Karpas-422 (cell line): ENCODE measurements at places on chromosomes 3 and 15.

DNA sequence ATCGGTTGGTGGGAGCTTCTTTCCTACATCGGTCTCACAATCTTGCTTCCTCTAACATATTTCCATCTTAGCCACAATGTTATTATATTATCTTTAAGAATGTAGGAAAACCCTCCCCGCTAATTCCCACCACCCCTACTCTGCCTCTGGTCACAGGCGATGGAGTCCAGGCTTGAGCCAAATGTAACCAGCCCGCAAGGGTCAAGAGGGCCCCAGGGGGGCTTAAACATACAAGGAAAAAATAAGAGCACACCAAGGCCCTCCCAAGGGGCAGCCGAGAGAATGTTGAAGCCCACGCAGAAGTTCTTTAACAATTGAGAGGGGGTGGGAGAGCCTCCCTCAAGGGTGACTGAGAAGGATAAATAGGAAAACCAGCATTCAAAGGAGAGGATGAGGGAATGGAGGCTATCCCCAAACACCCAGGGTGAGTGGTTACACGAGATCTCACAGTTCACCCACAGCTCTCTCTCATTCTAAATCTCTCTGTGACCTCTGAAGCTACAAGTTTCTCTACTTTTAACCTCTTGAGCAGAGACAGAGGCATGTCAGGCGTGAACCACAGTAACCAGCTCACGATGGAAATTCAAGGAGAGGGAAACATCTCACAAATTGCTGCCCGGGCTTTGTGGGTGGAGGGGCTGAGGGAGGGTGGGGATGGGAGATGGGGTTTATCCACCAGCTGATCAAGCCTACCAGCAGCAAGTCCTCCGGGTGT lies 31.4 kb upstream of the UACA start:
- H3K4me3 ChIP-seq: no peak overlapping the region
- DNase-seq: no peak
- H3K4me1 ChIP-seq: no peaks in the 10 kb centered on the region
- no peak overlapping the region for H3K27ac ChIP-seq

DNA sequence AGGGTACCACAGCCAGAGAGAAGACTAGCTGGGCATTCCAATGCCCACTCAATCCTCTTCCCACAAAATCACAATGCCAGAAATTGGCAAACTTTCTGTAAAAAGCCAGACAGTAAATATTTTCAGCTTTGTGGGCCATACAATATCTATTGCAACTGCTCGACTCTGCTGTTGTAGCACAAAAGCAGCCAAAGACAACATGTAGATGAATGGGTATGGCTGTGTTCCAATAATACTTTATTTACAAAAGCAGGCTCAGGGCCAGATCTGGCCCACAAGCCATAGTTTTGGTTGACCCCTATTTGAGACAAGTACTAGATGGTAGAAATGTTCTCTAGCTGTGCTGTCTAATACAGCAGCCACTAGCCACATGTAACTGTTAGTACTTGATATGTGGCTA lies 330.9 kb downstream of the ERC2 start:
- no peak overlapping the region for H3K4me3 ChIP-seq
- DNase-seq: no peak
- no peaks in the 10 kb centered on the region for H3K4me1 ChIP-seq
- no peak overlapping the region for H3K27ac ChIP-seq

GRCh38 chr3:169657351-169658124 lies 6.0 kb downstream of the MECOM start:
- no peaks in the 10 kb centered on the region for H3K27me3 ChIP-seq
- H3K4me1 ChIP-seq: peaks cover 21% of the 10 kb centered on the region
- H3K36me3 ChIP-seq: no peaks in the 10 kb centered on the region
- no peak overlapping the region for H3K4me3 ChIP-seq
- H3K27ac ChIP-seq: no peak overlapping the region

DNA sequence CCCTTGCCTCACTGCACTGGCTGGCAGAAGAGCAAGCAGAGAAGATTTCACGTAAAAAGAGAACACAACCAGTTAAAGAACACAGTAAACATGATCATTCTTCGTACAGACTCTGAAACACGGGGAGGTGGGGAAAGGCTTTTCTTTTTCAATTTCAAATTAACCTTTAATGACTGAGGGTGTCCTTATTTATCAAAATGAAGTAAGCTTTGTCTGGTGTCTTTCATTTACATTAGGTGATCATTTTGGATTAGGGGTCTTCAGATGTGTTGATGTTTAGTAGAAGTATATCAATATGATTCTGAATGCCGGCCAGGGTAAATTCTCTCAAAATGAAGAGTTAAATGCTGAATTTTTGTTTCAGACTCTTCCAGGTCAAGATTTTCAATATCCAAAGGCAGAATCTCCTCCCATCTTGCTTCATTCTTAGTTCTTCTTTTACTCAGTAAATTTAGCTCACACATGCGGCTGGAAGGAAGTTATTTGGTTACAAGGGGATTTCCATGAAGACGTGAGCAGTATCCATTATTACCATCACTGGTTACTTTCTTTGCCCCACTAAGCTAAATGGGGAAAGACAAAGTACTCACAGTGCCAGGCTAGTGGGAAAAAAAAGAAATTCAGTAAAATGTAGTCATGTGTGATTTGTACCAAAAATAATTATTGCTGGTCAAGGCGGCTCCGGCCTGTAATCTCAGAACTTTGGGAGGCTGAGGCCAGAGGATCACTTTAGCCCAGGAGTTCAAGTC lies 272.2 kb upstream of the NR2F2 start:
- no peaks in the 10 kb centered on the region for H3K4me1 ChIP-seq
- H3K27me3 ChIP-seq: no peaks in the 10 kb centered on the region

GRCh38 chr15:32700501-32701150 lies 17.2 kb upstream of the GREM1 start:
- H3K4me1 ChIP-seq: no peaks in the 10 kb centered on the region
- no peaks in the 10 kb centered on the region for H3K36me3 ChIP-seq
- no peaks in the 10 kb centered on the region for H3K27me3 ChIP-seq
- no peak overlapping the region for H3K4me3 ChIP-seq

DNA sequence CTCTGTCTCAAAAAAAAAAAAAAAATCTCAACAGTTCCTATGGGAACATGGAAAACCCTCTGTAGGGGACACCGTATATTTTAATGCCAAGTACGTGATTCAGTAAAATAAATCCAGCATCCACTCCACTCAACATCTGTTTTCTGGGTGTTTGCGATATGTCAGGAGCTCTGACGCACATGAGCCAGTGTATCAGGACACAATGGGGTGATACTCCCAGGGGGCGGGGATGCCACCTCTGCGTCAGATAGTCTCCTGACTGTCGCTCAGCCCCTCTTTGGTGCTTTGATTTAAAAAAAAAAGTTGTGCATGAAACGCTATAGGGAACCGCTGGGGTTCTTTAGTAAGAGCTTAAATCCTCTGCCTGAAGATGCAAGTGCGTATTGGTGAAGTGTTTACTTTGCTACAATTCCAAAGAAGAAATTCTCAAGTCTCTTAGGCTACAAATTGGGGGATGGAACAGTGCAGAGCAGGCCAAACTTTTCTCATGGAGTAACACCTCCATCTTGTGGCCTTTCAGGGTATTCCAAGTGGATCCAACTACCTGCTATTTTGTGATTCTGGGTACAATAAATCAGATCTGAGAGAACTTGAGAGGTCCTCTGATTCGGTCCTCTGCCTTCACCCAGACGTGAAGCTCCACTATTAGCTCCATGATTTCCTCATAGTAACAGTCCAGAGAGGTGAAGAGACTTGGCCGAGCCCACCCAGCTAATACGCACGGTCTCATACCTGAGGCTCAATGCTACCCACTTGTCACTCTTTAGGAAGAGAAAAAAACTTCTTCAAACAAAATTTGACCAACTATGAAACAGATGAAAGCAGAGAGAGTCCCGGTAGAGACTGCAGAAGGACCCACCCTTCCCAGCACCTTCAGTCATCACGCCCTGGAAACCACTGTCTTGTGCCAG lies 9.3 kb upstream of the NR2E3 start:
- peaks cover 24% of the 10 kb centered on the region for H3K4me1 ChIP-seq
- peak; percentile 79 for DNase-seq
- H3K27ac ChIP-seq: no peak overlapping the region
- no peaks in the 10 kb centered on the region for H3K36me3 ChIP-seq
- no peaks in the 10 kb centered on the region for H3K27me3 ChIP-seq
- H3K4me3 ChIP-seq: no peak overlapping the region

GRCh38 chr3:81741216-81741615 lies 20.2 kb downstream of the GBE1 start:
- H3K4me3 ChIP-seq: no peak overlapping the region; the same call in 1 of the 2 replicates
- peaks cover 23% of the 10 kb centered on the region for H3K36me3 ChIP-seq
- H3K27ac ChIP-seq: peak overlapping the region; percentile 24; the same call in 1 of the 2 replicates
- H3K4me1 ChIP-seq: peaks cover 46% of the 10 kb centered on the region

DNA sequence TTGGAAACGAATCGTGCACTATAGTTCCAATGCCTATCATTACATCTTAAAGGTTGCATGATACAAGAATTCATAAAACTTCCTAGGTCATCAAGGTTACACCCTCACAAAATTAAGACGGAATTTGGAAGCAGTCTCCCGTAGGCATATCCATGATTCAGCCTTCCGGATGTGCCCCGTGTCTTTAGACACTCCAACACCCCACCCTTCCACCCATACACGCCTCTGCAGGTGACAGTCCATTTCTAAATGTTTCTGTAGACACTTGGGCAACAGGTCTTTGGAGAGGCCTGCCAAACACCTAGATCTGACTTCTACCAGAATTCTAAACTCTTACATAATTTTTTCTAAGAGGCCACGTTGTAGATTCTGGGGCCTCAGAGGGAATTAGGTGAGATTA lies 49.8 kb downstream of the LDHAL6B start:
- H3K4me3 ChIP-seq: no peak overlapping the region
- peaks cover 21% of the 10 kb centered on the region for H3K4me1 ChIP-seq
- H3K27me3 ChIP-seq: no peaks in the 10 kb centered on the region
- DNase-seq: no peak

GRCh38 chr15:23616536-23616935 lies 31.1 kb downstream of the MAGEL2 start:
- H3K4me3 ChIP-seq: no peak overlapping the region
- H3K27me3 ChIP-seq: no peaks in the 10 kb centered on the region

DNA sequence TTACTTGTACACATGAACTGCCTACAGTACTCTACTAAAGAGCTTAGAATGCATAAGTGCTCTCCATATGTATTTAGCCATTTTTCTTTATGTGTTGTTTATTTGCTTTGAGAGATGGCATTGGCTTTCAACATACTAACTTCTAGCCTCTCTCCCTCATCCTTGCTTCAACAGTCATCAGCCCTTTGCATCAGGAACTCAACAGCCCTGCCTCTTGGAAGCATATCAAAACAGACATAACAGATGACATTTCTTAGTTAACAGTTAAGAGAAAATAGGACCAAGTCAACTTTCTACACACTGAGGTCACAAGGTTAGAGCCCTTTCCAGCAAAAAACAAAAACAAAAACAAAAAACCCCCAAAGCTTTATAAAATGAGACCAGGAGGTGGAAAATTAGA lies 145.6 kb downstream of the TCF12 start:
- no peak overlapping the region for H3K27ac ChIP-seq
- peaks cover 2% of the 10 kb centered on the region for H3K4me1 ChIP-seq
- no peak overlapping the region for H3K4me3 ChIP-seq
- no peak for DNase-seq
- H3K27me3 ChIP-seq: no peaks in the 10 kb centered on the region

DNA sequence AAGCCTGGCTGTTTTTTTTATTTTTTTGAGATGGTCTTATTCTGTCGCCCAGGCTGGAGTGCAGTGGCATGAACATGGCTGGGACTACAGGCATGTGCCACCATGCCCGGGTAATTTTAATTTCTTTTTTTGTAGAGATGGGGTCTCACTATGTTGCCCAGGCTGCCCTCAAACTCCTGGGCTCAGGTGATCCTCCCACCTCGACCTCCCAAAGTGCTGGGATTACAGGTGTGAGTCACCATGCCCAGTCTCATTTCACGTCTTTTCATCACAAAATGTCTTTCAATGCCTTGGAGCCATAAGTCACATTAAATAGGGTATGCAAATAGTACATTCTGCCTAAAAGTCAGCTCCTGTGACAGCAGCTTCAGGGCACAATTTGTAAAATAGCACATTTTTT lies 52.8 kb downstream of the SOX2 start:
- DNase-seq: no peak
- no peaks in the 10 kb centered on the region for H3K27me3 ChIP-seq
- no peaks in the 10 kb centered on the region for H3K4me1 ChIP-seq
- H3K4me3 ChIP-seq: no peak overlapping the region
- no peak overlapping the region for H3K27ac ChIP-seq
- no peaks in the 10 kb centered on the region for H3K36me3 ChIP-seq

DNA sequence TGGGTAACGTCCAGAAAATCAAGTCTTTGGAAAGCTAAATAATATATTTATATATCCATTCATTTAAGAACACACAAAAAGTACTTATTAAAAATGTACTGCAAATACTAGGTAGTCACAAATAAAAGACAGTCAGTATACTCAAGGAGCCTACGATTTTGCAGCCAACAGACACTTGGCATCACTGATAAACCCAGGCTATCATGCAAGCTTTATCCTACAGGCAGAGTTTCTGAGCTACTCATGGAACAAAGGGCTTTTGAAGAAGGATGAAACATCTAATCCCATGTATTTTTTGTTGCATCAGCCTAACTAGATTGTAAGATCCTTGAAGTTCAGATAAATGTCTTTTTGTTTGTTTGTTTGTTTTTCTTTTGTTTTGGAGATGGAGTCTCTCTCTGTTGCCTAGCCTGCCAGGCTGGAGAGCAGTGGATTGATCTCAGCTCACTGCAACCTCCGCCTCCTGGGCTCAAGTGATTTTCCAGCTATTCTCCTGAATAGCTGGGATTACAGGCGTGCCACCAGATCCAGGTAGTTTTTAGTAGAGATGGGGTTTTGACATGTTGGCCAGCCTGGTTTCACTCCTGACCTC lies 319.4 kb upstream of the MDFIC2 start:
- no peak overlapping the region for H3K4me3 ChIP-seq
- no peaks in the 10 kb centered on the region for H3K36me3 ChIP-seq
- no peaks in the 10 kb centered on the region for H3K27me3 ChIP-seq
- H3K4me1 ChIP-seq: no peaks in the 10 kb centered on the region
- no peak for DNase-seq

- no peak overlapping the region for H3K27ac ChIP-seq
- no peak for DNase-seq
- H3K4me3 ChIP-seq: no peak overlapping the region
- no peaks in the 10 kb centered on the region for H3K4me1 ChIP-seq
- peaks cover 4% of the 10 kb centered on the region; the same call in 1 of the 2 replicates for H3K27me3 ChIP-seq
Measured at GRCh38 chr3:8574040-8574669, 70.4 kb downstream of the SSUH2 start.

- no peaks in the 10 kb centered on the region for H3K4me1 ChIP-seq
- DNase-seq: no peak
- no peak overlapping the region for H3K4me3 ChIP-seq
- H3K27ac ChIP-seq: no peak overlapping the region
Measured at GRCh38 chr3:168061332-168061996, 34.3 kb downstream of the GOLIM4 start.
